ENCODE measurements at places on chromosomes 5 and 9.

- no peaks in the 10 kb centered on the region for H3K36me3 ChIP-seq
- H3K27ac ChIP-seq: no peak overlapping the region
- H3K27me3 ChIP-seq: no peaks in the 10 kb centered on the region
- no peaks in the 10 kb centered on the region for H3K4me1 ChIP-seq
Measured at GRCh38 chr9:93231121-93231694, 47.3 kb downstream of the WNK2 start.

DNA sequence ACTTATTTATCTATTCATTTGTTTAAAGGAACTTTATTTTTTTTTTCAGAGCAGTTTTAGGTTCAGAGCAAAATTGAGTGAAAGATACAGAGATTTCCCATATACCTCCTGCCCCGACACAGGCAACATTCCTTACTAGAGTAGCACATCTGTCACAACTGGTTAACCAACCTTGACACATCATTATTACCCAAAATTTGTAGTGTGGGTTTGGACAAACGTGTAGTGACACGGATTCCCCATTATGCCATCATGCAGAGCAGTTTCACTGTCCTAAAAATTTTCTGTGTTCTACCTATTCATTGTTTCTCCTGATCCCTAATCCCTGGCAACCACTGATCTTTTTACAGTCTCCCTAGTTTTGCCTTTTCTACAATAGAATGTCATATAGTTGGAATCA, 57.3 kb upstream of the LHFPL2 start:
- H3K27ac ChIP-seq: no peak overlapping the region
- H3K27me3 ChIP-seq: no peaks in the 10 kb centered on the region
- no peaks in the 10 kb centered on the region for H3K4me1 ChIP-seq

GRCh38 chr5:65925601-65926275, 637 bp upstream of the ERBIN start:
- no peaks in the 10 kb centered on the region for H3K4me1 ChIP-seq
- peak; percentile 59 for DNase-seq
- H3K36me3 ChIP-seq: no peaks in the 10 kb centered on the region
- H3K27me3 ChIP-seq: no peaks in the 10 kb centered on the region
- H3K4me3 ChIP-seq: peak overlapping the region; percentile 93

- no peak overlapping the region for H3K4me3 ChIP-seq
- no peak for DNase-seq
- peaks cover 15% of the 10 kb centered on the region for H3K36me3 ChIP-seq
- H3K4me1 ChIP-seq: no peaks in the 10 kb centered on the region
- H3K27ac ChIP-seq: no peak overlapping the region
Measured at GRCh38 chr5:10660135-10660534, 96.3 kb downstream of the ANKRD33B start.

GRCh38 chr5:9667906-9668305, 37.8 kb upstream of the TAS2R1 start:
- no peaks in the 10 kb centered on the region for H3K27me3 ChIP-seq
- no peak overlapping the region for H3K27ac ChIP-seq
- no peaks in the 10 kb centered on the region for H3K4me1 ChIP-seq
- no peak overlapping the region for H3K4me3 ChIP-seq

DNA sequence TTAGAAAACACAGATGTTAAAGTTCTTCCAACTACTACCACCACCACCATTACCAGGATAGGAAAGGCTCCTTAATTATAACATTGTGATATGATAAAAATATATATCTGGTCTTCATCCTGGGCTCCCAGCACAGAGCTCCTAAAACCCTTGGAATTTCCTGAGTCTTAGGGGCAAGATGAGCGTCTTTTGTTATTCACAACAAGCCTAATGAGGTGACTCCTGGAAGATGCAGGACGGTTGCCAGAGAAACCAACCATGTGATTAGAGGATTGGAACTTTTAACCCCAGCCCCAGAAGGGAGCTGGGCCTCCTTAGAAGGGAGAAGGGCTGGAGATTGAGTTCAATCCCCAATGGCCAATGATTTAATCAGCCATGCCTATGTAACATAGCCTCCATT, 148.0 kb upstream of the ADRA1B start:
- H3K4me3 ChIP-seq: no peak overlapping the region
- H3K4me1 ChIP-seq: no peaks in the 10 kb centered on the region
- H3K36me3 ChIP-seq: no peaks in the 10 kb centered on the region
- no peak for DNase-seq
